ENCODE measurements at places on chromosomes 5 and 9.

DNA sequence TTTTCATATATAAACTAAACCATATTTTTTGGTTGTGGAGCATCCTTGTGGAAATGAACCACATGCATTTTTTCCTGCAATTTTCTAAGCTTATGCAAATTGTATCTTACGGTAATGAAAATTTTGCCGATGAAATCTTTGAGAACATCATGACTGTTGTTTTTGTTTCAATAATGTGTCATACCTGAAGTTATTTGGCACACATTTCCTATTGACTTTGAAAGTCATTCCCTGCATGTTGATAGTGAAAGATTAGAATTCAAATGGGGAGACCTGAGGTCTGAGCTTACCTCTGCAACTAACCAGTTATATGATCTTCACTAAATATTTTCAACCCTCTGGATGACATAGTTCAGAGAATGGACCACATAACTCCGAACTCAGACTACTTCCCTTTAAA is 88.5 kb downstream of the PRR16 start:
- DNase-seq: no peak

DNA sequence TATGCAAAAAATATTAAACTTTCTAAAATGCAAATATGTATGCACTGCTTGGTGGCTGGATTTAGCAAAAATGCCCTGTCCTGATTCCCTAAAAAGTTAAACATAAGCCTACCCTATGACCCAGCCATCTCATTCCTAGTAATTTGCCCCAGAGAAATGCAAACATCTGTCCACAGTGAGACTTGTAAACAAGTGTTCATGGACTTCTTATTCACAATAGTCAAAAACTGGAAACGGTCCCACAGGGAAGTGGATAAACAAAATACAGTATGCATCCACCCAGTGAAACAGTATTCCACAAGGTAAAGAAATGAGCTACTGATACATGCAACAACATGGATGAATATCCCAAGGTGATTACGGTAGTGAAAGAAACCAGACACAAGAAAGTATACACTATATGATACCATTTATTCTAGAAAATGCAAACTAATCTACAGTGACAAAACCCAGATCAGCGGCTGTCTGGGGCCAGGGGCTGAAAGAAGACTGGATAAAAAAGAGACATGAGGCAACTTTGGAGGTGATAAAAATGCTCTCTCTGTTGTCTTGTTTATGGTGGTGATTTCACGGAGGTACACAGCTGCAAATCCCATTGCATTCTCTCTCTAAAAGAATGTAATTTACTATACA is 277.3 kb downstream of the GLIS3 start:
- DNase-seq: no peak

GRCh38 chr5:141811287-141812155 is 66.7 kb downstream of the PCDH1 start:
- no peak for DNase-seq

DNA sequence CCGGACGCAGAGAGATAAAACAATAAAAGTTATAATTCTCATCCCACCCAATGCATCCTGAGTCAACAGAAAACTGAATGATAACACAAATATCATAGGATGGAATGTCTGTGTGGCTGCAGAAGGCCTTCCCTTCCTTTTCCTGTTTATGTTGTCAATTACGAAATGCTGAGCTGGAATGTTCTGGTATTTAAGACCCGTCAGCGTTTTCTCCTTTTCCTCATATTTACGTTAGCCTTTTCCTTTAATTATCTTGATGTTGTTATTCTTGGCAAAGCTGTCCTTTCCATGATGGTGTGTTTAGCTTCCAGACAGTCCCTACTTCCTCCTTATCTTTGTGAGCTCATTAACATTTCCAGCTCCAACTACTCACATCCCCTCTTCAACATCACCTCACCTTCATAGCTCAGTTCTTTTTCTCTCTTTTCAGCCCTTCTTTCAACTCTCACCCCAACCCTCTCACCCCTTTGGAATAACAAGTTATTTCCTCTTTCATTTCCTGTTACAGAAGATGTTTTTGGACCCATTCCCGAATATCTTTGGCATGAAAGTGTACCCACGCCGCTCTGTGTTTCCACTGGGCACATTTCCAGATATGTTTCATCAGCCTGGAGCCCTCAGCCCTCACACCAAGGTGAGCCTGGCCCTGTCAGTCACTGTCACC is 221.6 kb downstream of the NR2F1-AS1 start:
- no peak for DNase-seq

- no peak for DNase-seq
Observed at GRCh38 chr5:139901251-139901575, 105.6 kb downstream of the PSD2 start.

DNA sequence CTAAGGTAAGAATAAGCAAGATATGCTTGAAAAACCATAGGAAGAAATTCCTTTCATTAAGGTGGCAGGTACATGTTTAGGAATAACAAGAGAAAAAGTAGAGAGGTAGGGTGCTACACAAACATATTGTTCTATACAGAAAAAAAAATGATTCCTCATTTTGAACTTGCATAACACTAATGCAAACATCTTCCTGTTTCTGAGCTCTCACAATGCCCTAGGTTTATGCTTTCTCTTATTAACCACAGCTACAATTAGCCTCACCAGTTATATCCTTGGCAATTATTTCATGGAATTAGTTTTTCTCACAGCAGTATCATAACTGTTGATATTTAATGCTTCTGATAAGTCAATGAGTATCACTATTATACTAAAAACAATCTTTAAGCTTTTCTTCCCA is 20.7 kb downstream of the CEMIP2 start:
- no peak for DNase-seq

DNA sequence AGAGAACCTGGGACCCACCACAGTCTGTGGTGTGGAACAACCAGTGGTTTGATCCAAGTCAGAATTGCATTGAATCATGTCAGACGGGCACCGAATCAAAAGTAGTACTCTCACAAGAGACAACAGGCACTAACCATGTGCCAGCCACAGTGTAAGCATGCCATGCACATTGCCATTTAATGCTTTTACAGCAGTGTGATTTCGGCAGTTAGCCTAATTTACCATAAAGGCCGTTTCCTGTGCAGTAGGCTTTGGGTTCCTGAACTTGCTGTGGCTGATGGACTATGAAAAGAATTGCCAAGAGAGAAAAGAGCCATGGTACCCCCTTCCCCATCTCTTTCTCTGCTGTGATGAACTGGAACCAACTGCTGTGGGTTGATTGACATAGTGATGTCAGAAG is 540.6 kb downstream of the EBF1 start:
- no peak for DNase-seq

GRCh38 chr9:98391867-98392266 is 136.4 kb upstream of the TBC1D2 start:
- no peak for DNase-seq

DNA sequence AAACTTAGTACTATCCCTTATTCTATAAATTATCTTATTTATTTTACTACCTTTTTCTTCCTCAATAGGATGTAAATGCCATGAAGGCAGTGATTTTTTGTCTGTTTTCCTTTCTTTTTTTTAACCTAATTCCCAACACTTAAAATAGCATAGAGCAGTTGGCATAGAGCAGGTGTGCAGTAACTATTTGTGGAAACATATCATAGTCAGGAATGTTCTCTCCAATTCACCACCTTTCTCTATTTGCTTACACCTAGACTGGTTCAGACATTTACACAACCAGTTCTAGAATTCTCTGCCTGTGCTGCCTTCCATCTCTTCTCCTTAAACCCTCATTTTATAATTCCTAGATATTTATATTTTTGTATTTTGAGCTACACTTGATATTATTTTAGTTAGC is 49.6 kb downstream of the IL31RA start:
- no peak for DNase-seq

- DNase-seq: no peak
Observed at GRCh38 chr5:81426359-81427030, 32.6 kb upstream of the ACOT12 start.

DNA sequence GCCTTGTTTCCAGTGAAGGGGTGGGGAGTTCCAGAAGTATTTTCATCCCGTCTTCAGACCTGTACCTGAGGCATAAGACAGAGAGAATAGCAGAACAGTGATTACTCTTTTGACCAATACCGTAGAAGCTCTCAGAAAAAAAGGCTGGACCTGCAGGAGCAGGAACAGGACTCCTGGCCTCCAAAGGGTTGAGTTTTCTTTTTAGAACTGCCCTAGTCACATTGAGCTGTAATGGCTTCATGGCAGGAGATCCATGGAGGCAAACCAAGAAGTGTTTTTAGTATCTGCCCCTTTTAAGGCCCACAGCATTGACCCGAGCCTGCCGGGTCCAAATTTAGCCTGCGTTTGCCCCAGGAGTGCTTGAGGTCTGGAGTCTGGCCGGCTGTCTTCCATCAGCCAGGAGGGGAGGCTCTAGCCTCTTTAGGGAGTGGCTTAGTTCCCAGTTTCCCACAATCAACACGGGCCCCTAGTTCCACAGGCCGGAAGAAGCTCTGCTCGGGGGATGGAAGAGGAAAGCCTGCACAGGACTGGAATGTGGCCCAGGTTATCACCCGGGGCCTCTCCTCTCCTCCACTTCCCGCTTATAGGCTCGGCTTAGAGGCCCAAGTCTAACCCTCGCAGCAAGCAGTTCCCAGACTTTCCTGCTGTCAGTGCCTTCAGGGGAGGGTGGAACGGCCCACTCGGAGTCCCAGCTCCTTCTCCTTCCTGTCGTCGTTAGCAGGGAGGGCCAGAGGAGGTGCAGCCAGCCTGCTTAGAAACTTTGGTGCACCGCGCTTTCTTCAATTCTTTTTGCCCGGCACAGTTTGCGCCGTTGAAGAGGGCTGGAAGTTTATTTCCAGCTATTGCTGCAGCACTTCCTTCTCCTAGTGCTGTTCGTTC is 80.7 kb downstream of the C9orf152 start:
- no peak for DNase-seq
